Stimulated activated effector memory CD8-positive, alpha-beta T cell treated with anti-CD3 and anti-CD28 coated beads, Interleukin-12 subunit alpha, Interleukin-12 subunit beta, amount 100 ng/mL, for 72 hours (primary cell): ENCODE measurements at places on chromosomes 12 and 14.
A peak's percentile ranks its signal among the peaks of the same experiment; 100 is the strongest.

GRCh38 chr14:103296007-103296406, 38.0 kb upstream of the EIF5 start:
- no peak for DNase-seq

DNA sequence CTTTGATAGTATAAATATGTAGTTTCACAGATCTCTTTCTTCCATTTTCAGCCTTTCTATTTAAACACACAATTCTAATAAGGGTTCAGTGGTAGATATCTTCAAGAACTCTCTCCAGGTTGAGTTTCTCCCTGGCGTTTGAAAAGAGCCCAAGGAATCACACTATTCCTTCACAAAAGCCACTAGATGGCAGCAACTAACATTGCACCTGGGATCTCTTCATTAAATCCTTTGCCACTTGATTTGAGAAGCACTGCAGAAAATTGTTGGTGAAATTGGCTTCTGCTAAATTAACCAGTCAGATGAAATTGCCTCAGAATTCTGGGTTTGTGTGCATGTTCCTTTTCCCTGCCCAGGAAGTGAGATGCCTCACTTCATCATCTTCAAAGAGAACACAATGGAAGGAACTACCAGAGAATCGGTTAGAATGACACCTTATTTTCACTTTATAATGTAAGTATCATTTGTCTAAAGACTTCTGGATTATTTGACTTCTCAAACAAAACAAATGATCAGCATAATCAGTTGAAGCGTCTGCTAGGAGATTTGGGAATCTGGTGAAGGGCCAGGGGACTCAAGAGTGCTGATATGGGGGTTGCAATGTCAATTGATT, 6.8 kb downstream of the CCDC198 start:
- DNase-seq = no peak

- DNase-seq = no peak
Measured at GRCh38 chr12:66665435-66665985, 13.4 kb downstream of the GRIP1 start.

DNA sequence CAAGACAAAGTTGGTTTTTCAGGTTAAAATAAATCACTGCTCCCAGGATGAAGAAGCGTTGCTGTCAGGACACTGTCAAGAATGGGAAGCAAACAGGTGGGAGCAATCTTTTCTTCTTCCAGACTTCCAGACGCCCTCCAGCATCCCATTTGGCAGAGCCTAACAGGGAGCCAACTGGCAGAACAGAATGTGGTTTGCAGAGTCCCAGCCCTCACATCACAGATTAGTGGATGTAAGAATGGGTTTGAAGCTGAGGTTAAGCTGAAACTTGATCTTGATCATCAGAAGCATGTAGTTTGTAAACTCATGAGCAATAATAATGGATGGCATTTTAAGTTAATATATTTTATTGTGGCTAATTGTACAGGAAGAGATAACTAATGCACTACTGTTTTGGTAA, 636.4 kb downstream of the SLC6A15 start:
- DNase-seq = no peak

DNA sequence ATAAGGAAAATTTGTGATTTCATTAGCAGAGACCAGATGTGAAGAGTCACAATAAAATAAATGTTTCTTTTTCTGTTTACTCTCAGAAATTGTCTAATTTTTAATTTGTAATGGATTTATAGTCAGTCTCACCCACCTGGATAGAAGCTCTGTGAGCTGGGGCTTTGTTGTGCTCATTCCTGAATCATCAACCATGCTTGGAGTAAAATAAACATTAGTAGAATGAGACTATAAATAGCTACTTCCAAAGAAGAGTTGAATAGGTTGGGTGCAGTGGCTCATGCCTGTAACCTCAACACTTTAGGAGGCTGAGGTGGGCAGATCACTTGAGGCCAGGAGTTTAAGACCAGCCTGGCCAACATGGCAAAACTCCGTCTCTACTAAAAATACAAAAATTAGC, 185.3 kb upstream of the FBXO33 start:
- no peak for DNase-seq

DNA sequence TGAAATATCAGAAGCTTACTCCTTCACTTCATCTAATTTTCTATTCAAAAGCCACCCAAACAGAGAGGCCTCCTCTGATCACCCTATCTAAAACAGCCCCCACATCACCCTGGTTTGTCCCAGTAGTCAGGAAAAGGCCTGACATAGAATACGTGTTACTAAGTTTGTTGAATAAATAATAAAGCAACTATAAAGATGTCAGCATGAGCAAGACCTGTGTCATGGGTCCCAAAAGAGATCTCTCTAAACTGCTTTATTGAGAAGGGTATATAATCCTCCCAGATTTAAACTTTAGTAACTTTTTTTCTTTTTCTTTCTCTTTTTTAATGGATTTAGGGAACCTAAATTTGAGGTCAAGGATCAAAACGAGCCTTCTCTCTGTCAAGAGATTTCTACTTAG, 27.4 kb upstream of the C12orf50 start:
- no peak for DNase-seq

- no peak for DNase-seq
Measured at GRCh38 chr14:51069055-51069454, 25.9 kb downstream of the TRIM9 start.

GRCh38 chr12:67919406-67919805, 69.8 kb upstream of the IFNG-AS1 start:
- no peak for DNase-seq

DNA sequence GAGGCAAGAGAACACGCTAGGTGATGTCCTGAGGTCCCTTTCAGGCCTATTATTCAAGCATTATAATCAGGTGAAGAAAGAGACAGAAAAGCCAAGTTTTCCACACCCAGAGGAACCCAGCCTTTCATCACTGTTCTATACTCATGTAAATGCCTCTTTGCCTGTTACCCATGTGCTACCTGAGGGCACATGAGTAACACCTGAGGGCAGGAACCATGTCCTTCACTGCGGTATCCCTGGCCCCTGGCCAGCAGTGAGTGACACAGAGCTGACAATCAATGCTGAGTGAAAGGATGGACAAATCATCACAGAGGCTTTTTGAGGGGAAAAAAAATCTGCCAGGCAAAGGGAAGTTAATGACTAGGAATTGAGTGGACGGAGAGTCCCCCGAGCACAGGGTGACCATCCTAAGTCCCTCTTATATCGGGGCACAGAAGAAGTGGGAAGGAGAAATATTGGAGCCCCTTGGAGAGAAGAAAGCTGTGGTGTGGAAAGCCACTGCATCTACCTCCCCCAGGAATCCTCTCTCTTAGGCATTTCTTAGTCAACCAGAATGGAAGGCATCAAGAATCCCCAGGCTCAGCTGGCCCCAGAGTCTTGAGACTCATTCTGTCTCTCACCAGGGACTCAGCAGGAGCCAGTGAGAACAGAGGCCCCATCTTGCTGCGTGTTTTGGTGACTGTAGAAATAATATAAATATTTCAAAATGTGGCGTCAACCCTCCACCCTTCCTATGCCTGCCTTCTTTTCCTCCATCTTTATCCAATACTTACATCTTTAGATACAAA, 212.9 kb downstream of the DPF3 start:
- DNase-seq = no peak

DNA sequence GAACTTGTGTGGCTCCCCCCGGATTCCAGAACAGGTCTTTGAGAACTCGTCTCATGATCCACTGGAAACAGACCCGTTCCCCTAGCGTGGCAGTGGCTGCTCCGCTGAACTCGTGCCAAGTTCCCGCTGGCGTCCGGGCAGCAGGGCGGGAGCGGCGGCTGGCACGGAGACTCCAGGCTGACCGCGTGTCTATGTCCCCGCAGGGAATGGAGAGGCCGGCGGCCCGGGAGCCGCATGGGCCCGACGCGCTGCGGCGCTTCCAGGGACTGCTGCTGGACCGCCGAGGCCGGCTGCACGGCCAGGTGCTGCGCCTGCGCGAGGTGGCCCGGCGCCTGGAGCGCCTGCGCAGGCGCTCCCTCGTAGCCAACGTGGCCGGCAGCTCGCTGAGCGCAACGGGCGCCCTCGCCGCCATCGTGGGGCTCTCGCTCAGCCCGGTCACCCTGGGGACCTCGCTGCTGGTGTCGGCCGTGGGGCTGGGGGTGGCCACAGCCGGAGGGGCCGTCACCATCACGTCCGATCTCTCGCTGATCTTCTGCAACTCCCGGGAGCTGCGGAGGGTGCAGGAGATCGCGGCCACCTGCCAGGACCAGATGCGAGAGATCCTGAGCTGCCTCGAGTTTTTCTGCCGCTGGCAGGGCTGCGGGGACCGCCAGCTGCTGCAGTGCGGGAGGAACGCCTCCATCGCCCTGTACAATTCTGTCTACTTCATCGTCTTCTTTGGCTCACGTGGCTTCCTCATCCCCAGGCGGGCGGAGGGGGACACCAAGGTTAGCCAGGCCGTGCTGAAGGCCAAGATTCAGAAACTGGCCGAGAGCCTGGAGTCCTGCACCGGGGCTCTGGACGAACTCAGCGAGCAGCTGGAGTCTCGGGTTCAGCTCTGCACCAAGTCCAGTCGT, 1.5 kb downstream of the APOLD1 start:
- peak; percentile 83 for DNase-seq

DNA sequence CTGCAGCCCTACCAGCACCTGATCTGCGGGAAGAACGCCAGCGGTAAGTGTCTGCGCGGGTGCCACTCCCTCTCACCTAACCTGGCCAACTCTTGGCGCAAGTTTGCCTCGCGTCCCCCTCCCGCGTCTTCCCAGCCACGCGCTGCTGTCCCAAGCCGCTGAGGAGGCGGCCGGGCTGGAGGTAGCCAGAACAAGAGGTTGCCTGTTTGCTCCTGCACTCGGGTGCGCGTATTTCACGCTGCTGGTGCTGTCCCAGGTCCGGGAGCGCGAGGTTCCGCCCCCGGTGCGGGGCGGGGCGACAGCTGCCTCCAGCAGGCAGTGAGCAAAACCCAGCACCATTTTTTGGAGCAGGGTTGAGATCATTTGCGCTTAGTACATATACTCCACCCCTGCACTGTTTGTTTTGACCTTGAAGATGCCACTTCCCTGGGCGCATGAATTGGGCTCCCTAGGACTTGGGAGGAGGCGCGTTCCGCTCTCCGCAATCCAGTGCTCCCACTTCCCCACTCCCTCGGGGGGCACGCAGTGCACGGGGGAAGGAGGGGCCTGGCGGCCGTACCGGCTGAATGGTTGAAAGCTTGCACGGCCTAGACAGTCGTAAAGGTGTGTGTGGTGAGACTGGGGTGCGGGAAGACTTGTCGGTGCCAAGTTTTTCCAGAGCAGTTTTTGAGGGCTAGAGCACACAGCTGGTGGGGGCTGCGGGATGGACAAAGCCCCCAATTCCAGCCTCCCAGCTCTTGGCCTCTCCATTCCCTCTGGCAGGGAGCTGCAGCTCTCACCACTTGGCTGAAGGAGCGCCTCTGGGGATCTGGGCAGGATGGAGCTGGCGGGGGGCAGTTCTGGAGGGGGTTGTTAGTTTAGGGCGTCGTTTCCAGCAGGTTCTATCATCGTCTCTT, 226.9 kb upstream of the CRY1 start:
- peak; percentile 75 for DNase-seq

DNA sequence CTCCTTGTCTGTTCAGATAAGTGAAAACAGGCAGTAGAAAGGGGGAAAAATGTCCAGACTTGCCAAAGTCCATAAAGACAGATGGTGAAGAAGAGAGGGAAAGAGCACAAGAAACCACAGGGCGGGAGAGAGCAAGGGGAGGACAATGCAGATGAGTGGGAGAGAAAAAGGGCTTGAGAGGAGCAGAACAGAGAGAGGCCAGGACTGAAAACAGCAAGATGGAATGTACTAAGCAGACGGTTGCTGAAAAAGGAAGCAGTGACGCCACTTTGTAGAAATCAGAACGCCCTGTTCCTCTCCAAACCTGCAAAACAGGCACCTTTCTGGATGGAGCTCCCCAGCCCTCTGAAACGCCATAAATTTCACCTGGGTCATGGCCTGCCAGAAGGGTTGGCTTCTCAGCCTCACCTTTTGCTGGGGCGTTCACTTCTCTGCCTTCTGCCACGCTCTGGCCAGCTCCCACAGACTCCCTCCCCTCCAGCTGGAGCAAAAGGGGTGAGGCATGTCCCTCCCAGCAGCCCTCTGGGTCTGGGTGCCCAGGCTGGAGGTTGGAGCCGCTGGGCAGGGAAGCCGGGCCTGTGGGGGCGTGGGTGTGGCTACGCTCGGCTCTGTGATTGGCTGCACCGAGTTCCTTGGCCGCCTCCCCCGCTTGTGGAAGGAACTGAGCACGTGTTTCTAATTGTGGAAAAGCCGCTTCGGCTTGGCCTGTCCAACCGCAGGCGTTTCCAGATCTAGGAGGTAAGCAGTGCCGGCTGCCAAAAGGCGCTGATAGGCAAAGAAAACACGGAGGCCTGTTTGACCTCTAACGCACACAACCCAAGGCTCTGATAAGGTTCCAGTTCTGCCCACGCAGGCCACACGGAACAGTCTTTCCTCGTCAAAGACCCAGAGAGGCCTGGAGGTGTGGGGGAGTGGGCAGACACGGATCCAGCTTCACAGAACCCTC, 29.3 kb downstream of the SLC7A8 start:
- no peak for DNase-seq

DNA sequence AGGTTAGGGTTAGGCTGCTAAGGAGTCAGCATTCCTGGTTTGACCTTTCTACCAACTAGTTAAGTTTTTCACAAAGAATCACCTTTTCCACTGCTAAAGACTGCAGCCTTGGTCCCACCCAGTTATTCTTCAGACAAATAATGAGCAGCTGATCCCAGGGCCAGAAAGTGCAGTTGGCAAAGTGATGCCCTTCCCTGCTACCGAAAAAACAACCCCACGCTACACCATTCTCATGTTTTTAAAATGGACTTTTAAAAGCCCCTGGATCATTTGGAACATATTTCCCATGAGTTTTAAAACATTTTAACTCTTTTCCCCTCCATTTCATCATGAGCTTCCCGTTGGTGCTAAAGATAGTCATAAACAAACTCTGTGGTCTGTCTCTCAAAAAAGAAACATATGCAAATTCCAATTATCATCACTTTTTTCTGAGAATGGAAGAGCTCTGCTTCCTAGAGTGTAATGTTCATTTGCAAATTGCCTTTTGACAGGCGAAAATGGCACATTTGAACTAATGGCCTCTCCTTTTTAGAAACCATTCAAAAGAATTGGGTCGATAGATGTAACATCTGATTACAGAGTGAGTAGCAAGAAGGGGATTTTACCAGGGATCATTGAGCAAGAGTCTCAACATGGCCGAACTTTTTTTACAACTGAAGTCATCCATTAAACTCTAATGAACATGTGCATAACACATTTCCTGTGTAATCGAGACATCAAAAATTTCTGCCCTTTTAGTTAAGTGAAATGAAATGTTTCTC, 129.3 kb upstream of the RAP1B start:
- no peak for DNase-seq

DNA sequence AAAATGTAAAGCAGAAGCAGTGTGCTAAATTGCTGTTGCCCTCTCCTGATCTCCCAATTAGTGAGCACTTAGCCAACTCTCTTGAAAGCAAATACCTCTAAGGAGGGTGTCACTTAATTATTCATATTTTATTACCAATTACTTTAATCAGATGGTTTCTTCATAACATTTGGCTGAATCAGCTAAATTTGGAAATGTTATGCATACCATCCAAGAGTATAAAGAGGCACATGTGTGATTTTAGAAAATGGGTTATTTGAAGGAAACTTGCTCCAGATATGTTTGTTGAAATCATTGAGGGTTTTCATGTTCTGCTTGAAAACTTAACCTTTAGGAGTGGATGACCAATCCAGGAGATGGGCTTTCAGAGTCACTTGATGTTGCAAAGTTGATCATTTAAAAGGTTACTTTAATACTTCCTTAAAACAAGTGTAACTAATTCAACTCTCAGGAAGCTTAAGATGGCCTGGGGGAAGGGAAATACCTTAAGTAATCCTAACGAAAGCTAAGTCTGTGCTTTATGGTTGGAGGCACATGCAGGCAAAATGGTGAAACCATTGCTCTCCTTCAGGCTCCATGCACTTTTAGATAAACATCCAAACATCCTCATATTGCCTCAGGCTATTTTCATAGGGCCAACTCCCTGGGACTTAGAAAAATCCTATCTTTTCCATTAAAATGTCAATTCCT, 434.5 kb downstream of the MDGA2 start:
- DNase-seq = no peak

- DNase-seq = no peak
Measured at GRCh38 chr14:94367347-94368242, 20.8 kb downstream of the SERPINA1 start.
